Cerebellar cortex (tissue), 1 donor: ENCODE measurements at places on chromosomes 7 and 10.

- DNase-seq: no peak
These were observed 96.3 kb downstream of the PRLHR start for GRCh38 chr10:118499186-118499585.

- peak; percentile 88 for DNase-seq
These were observed 90.1 kb downstream of the NPSR1 start for GRCh38 chr7:34747867-34748727.

DNA sequence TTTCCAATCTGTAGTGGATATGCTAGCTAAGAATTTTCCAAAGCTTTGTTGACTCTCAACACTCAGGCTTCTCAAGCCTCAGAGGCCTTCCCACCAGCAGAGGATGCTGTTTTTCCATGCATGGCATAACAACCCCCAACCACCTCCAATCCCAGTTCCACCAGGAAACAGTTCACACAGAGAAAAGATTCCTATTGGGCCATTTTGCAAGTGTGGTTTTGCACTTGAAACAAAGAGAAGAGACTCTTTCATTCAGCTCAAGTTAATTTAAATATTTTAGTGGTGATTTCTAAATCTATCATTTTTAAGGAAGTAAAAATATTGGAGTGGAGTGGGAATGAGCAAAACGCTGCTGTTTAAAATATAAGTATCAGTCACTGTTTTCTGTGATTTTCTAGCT lies 105.6 kb upstream of the COL1A2 start:
- DNase-seq: peak; percentile 67

DNA sequence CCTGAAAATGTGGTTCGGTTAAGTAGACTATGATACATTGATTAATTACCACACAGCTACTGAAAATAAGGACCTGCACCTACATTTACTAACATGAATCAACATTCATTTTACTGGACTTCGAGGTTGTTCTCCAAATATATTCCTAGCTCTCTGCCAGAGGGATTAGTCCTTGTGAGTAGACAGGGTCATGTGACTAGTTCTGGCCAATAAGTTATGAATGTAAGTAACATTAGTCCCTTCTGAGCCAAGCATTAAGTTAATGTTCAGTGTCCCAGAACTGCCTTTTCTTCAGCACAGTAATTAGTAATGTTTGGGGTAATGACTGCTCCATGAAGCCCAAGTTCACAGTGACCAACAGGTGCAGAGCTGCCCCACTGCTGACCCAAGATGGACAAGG lies 9.2 kb downstream of the ITIH5 start:
- no peak for DNase-seq

- no peak for DNase-seq
These were observed 27.4 kb downstream of the MAPK8 start for GRCh38 chr10:48333856-48334255.
